Psoas muscle (tissue), 8 donors: ENCODE measurements at places on chromosomes 2 and 18. TPM values are rescaled to one million over a fixed set of nuclear protein-coding genes. Genes with fewer than 3 reads are reported as not detected.
A peak's percentile ranks its signal among the peaks of the same experiment; 100 is the strongest.

The KLHL30 gene
- total RNA-seq = 175 TPM

DNA sequence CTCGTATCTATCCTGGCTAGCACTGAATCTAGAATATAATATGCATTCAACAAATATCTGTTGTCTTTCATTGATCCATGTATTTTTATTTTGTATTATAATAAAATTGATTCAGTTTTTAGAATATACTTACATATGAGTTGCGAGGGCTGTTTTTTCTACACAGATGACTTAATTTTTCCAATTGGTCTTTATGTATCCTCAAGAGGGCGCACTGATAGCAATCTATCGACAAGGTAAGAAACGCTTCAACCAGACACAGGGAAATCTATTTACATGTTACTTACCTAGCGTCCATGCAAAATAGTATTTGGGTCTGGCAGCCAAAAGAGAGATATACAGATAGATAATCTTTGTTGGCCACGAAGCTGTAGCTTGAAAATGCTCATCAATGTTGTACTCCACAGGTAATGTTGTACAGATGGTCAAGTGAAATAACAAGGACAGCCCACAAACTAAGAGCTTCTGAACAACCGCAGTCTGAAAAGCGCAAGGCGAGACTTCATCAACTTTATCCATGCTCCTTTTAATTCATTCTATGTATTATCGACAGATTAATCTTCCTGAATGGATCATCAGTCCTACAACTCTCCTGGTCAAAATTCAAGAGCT lies 35.5 kb upstream of the KIDINS220 start:
- H3K36me3 ChIP-seq = no peaks in the 10 kb centered on the region
- no peak overlapping the region for H3K27ac ChIP-seq
- H3K27me3 ChIP-seq = no peaks in the 10 kb centered on the region
- no peak for DNase-seq

DNA sequence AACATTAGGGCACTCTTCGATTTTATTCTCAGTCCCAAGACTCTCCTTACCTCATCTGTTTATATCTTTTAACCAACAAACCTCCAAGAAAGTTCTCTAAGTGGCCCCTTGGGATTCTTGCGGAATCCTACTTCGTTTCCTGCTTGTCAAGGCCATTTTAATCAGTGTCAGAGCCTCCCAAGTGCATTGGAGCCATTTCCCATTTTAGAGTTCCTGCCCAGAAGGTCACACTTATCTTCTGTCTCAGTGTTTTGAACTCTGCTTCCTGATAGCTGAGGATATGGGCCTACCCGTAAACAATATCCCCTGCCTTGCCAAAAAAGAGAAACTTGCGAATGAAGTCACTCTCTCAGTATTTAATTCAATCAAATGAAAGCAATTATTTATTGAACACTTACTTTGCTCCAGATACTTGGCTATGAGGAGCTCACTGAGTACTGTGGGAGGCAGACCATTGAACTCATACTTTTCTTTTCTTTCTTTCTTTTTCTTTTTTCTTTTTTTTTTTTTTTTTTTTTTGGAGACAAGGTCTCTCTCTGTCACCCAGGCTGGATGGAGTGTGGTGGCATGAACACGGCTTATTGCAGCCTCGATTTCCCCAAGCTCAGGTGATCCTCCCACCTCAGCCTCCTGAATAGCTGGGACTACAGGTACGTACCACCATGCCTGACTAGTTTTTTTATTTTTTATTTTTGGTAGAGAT lies 5.7 kb upstream of the NOSTRIN start:
- H3K27ac ChIP-seq = peak overlapping the region; percentile 39
- DNase-seq = no peak
- no peaks in the 10 kb centered on the region for H3K4me1 ChIP-seq
- H3K27me3 ChIP-seq = no peaks in the 10 kb centered on the region
- no peak overlapping the region for H3K4me3 ChIP-seq

The CIB4 gene
- total RNA-seq = not detected

DNA sequence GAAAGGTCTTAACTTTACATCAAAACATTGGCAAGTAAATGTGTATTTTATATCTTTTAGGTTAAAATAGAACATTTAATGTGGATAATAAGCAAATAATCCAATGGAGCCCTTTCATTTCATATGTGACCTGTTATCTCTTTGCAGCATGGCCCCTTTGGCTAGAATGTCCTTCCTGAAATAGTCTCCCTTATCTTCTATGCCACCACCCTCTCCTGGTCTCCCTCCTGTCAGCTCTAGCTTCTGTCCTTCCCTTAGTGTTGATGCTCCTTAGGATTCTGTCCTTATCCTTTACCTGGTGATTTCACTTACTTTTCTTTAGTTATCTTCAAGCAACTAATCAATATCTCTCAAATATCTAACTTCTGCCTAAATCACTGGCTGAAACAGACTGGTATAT lies 87.1 kb upstream of the TFCP2L1 start:
- no peak overlapping the region for H3K4me3 ChIP-seq
- no peak for DNase-seq
- peaks cover 83% of the 10 kb centered on the region for H3K36me3 ChIP-seq
- H3K27ac ChIP-seq = no peak overlapping the region

The PCARE gene
- total RNA-seq = 1.0 TPM

The M1AP gene
- total RNA-seq = not detected

The DPP10 gene
- not detected for total RNA-seq

The REG3A gene
- total RNA-seq = not detected

- H3K36me3 ChIP-seq = no peaks in the 10 kb centered on the region
- H3K27me3 ChIP-seq = peaks cover 5% of the 10 kb centered on the region
- no peak for DNase-seq
- no peak overlapping the region for H3K4me3 ChIP-seq
- H3K4me1 ChIP-seq = no peaks in the 10 kb centered on the region
- no peak overlapping the region for H3K27ac ChIP-seq
Measured at GRCh38 chr2:234764372-234764771, 187.4 kb upstream of the SH3BP4 start.

The SIX2 gene
- total RNA-seq = 31.4 TPM

DNA sequence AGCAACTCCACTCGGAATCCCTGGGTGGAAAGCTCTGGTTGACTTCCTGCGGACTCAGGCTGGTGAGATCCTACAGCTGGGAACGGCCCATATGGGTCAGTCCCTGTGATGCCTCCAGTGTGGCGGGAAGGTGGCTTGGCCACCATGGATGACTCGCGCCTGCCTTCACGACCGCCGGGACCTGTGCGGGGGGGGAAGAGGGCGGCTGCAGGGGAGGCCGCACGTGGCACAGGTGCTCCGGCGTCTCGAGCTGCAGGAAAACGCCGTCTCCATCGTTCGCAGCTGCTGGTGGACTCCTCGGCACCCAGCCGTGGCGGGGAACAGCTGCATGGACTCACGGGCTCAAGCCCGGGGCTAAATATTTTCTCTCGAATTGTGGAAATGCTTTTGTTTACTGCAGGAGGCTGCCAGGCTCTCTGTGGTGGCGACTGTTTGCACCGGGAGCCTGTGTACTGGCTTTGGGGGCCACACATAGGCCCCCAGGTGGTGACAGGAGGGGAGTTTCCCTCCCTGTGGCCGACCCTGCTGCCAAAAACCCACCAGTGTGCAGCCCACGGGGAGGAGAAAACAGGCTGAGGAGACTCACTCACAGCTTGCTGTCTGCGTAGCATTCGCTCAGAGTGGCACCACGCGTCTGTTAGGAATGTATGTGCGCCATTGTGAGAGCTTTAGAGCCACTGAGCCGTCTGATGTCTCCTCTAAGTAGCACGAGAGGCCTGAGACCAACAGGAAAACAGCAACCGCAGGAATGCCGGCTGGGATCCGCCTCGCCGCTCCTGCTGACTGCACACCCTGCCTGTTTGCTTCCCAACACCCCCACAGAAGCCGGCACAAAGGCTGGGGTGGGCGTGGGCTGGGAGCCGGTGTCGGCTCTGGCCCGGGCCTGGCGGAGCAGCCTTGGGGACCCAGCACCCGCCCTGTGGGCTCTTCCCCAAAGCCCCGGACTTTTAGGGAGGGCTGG lies 89.2 kb downstream of the NFATC1 start:
- peak overlapping the region; percentile 19 for H3K4me3 ChIP-seq
- peaks cover 18% of the 10 kb centered on the region for H3K4me1 ChIP-seq
- no peaks in the 10 kb centered on the region for H3K27me3 ChIP-seq
- peak overlapping the region; percentile 74 for H3K27ac ChIP-seq
- no peaks in the 10 kb centered on the region for H3K36me3 ChIP-seq

The RNPEPL1 gene
- 70.4 TPM for total RNA-seq

DNA sequence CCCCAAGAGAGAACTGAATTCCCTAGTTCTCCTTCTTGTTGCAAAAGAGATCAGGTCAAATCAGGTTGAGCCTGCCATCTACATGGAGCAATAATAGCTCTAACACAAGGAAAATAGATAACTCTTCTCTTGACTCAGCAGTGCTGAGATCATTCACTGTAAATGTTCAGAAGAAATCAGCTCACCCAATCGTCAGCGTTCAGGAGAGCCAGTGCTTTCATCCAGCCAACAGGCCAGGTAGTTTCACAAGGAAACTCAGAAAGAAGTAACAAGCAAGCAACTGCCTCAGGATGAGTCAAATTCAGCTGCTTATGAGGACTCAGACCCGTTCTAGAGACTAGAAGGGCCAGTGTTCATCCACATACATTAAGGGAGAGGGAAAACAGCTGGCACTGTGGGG lies 5.9 kb downstream of the LMAN2L start:
- peaks cover 30% of the 10 kb centered on the region for H3K4me1 ChIP-seq
- peak overlapping the region; percentile 5 for H3K27ac ChIP-seq
- no peaks in the 10 kb centered on the region for H3K27me3 ChIP-seq
- H3K36me3 ChIP-seq = peaks cover 90% of the 10 kb centered on the region
- no peak for DNase-seq

GRCh38 chr18:61546590-61546989 lies 213.4 kb downstream of the CDH20 start:
- H3K27me3 ChIP-seq = no peaks in the 10 kb centered on the region
- no peak overlapping the region for H3K4me3 ChIP-seq
- no peak for DNase-seq
- no peaks in the 10 kb centered on the region for H3K4me1 ChIP-seq
- H3K36me3 ChIP-seq = no peaks in the 10 kb centered on the region

- no peak overlapping the region for H3K4me3 ChIP-seq
- H3K27ac ChIP-seq = no peak overlapping the region
Measured at GRCh38 chr2:40877734-40878288, 425.9 kb upstream of the SLC8A1 start.

The PREB gene
- 57.4 TPM for total RNA-seq

- H3K4me3 ChIP-seq = no peak overlapping the region
- H3K27ac ChIP-seq = no peak overlapping the region
Measured at GRCh38 chr2:238853218-238853617, 5.3 kb downstream of the TWIST2 start.

The PTH2R gene
- total RNA-seq = not detected

DNA sequence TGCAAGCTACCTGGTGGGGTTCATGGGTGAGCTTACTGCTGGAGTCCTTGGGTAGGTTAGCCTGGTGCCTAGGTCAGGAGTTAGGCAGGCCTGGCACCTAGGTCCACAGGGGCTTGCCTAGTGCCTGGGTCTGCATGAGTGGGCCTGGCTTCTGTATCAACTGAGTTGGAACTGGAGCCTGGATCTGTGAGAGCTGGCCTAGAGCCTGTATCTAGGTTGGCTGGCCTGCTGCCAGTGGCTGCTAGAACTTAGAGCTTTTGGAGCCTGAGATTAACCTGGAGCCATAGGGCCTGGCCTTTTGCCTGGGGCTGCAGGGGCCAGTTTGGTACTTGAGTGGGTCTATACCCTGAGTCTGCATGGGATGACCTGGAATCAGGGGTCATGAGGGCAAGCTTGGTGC lies 679.4 kb downstream of the NUP35 start:
- H3K36me3 ChIP-seq = no peaks in the 10 kb centered on the region
- H3K4me1 ChIP-seq = no peaks in the 10 kb centered on the region
- H3K27me3 ChIP-seq = no peaks in the 10 kb centered on the region
- no peak overlapping the region for H3K4me3 ChIP-seq

DNA sequence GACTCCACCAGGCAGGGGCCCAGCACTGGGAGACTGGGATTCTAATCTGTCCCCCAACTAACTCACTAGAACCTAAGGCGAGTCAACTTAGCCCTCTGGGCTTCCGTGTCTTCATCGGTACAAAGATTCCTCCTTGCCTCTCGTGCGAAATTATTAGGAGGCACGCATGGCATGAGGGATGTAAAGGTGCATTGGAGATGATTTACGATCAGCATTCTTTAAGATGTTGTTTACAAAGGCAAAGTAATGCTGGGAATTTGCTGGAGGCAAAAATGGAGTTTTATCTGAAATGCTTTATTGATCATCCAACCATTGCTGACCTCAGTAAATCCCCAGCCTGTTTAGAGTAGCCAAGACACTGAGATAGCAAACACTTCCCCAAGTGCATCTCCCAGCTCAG lies 171.8 kb upstream of the KLHL29 start:
- H3K27me3 ChIP-seq = no peaks in the 10 kb centered on the region
- DNase-seq = no peak
- no peaks in the 10 kb centered on the region for H3K36me3 ChIP-seq
- H3K4me3 ChIP-seq = no peak overlapping the region

- no peak overlapping the region for H3K27ac ChIP-seq
- H3K36me3 ChIP-seq = no peaks in the 10 kb centered on the region
- H3K27me3 ChIP-seq = no peaks in the 10 kb centered on the region
- no peak overlapping the region for H3K4me3 ChIP-seq
Measured at GRCh38 chr2:221304916-221305315, 267.2 kb downstream of the EPHA4 start.

DNA sequence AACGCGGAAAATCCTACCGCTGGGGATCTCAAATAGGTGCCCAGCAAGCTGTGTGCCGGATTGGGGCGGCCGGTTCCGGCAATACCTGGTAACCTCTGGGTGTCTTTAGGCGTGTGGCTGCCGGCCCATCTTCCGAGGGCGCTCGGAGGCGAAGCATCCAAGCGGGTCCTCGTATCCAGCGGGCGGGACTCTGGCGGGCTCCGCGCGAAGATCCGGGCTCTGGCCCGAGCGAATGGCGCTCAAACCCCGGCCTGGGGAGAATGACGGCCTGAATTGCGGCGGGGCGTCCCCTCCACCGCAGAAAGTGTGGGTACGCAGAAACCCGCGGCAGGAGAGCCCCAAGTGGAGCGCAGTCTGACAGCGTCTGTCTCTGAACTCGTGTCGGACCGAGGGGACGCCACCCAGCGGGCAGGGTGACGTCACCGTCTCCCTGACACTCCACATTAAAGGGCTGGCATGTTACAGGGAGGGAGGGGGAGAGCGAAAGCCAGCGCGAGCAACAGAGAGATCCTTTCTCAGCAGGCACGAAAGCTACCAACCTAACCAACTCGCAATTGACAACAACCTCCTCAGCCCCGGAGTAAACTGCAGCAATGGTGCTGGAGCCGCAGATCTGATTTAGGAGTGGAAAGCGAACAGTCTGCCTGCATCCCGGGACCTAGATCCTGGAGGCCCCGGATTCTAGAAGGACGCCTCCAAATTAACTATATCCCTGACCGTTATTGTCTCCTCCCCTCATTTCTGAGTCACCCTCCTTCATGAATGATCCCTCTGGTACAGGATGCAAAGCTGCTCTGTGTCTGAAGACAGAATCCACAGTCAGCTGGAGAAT lies at the start of gene SKOR2:
Gene SKOR2 (minus strand): TSS at position 372 of the 832 bp plus-strand sequence. CDS start 2,477 bp downstream, outside the sequence.
- no peak within 1 kb of the TSS for H3K27ac ChIP-seq
- H3K4me1 ChIP-seq = no peaks in the 10 kb centered on the region
- H3K36me3 ChIP-seq = no peaks in the 10 kb centered on the region
- peak within 1 kb of the TSS; percentile 16 for H3K4me3 ChIP-seq
- DNase-seq = no peak

The STARD6 gene
- total RNA-seq = not detected
